ENCODE measurements at places on chromosomes 1 and 21. TPM values are rescaled to one million over a fixed set of nuclear protein-coding genes. Genes with fewer than 3 reads are reported as not detected.

Gene UBASH3A
- 2.0 TPM for total RNA-seq

Gene MAB21L3
- not detected for total RNA-seq

Gene ERG
- 10.0 TPM for total RNA-seq

Gene KCNK1
- 24.5 TPM for total RNA-seq

Gene DNALI1
- 45.3 TPM for total RNA-seq

Gene ARMH1
- total RNA-seq = 3.7 TPM

Gene CLCA4
- 0.20 TPM for total RNA-seq

Gene OR6N1
- total RNA-seq = not detected

Gene FAM20B
- 69.9 TPM for total RNA-seq

Gene LMOD1
- total RNA-seq = 257 TPM

Gene HCRTR1
- total RNA-seq = not detected

Gene DISP3
- 0.09 TPM for total RNA-seq

Gene C1QTNF12
- total RNA-seq = 4.9 TPM

Gene PEX10
- 17.9 TPM for total RNA-seq

Data from mucosa of gallbladder (tissue), 1 donor.